ENCODE measurements at places on chromosomes 3 and 15.

DNA sequence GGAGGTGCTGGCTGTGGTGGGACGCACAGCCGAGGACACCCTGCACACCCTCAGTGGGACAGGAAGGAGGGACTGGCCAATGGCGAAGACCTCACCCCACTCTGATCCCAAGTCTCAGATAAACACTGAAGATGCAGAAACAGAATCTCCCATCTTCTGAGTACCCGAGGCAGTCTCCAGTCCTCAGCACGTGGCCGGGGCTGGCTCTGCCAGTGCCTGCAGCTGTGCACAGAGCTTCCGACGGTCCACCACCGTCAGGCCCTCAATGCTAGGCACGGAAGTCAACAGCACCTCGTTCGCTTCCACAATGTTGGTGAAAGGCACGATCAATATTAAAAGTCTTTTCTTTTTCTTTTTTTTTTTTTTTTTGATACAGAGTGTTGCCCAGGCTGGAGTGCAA, 16.8 kb upstream of the OCA2 start:
- no peak for DNase-seq

GRCh38 chr3:12345584-12346494, 57.0 kb downstream of the PPARG start:
- no peak for DNase-seq

GRCh38 chr15:20346082-20346805, 195.4 kb downstream of the GOLGA6L6 start:
- DNase-seq: no peak

DNA sequence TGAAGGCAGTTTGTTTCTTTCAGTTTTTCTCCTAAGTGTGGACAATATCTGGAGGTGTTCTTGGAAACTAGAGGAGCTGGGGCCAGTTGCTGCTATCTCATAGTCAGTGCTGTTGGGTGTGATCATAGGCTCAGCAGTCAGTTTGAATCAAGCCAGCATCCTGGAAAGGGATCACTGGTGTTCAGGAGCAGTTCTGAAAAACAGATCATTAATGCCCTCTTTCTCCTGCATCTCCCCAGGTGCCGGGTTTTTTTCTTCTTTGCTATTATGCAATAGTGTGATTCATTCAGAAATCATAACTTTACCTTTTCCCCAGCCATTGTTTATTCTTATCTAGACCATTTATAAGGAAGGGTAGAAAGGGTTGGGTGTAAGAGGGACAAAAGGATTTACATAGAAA, 24.0 kb downstream of the LNP1 start:
- no peak for DNase-seq

DNA sequence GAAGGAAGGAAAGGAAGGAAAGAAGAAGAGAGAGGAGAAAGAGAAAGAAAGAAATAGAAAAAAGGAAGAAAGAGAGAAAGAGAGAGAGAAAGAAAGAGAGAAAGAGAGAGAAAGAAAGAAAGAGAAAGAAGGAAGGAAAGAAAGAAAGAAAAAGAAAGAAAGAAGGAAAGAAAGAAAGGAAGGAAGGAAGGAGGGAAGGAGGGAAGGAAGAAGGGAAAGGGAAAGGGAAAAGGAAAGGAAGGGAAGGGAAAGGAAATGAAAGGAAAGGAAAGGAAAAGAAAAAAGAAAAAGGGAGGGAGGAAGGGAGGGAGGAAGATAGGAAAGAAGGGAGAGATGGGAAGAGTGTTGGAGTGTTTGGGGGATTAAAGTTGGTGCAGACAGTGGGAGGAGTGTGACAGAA, 450.1 kb downstream of the GBE1 start:
- DNase-seq: no peak
